ENCODE measurements at places on chromosomes 1 and 21.
A peak's percentile ranks its signal among the peaks of the same experiment; 100 is the strongest.

- DNase-seq: peak; percentile 99
Observed at GRCh38 chr1:43207229-43207853, 35.2 kb downstream of the CFAP57 start.

- no peak for DNase-seq
Observed at GRCh38 chr1:77313491-77313890, 31.7 kb downstream of the AK5 start.

- no peak for DNase-seq
Observed at GRCh38 chr1:67817319-67817718, 15.9 kb downstream of the GNG12 start.

DNA sequence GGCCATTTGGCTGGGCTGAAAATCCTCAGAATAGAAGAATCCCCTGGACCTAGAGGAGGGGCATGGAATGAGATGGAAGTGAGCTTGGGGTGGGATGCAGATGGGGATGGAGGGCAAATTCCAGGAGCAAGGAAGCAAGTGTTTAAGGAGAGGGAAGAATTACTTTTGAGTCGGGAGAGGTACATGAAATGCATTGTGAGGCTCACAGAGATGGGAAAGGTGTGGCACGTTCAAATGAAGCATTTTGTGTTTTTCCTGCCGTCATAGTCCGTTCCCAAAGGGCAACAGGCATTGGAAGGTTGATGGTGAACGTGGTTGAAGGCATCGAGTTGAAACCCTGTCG is 30.5 kb downstream of the ATP5PO start:
- no peak for DNase-seq

- DNase-seq: no peak
Observed at GRCh38 chr1:231763456-231763855, 136.9 kb downstream of the DISC1 start.

GRCh38 chr1:16009030-16009460 is 5.0 kb downstream of the SRARP start:
- DNase-seq: peak; percentile 51

GRCh38 chr1:210647406-210648333 is 319.0 kb downstream of the HHAT start:
- DNase-seq: no peak

GRCh38 chr1:116808200-116808847 is 54.1 kb downstream of the CD2 start:
- no peak for DNase-seq

GRCh38 chr21:14116080-14116481 is 94.7 kb downstream of the LIPI start:
- no peak for DNase-seq

- no peak for DNase-seq
Observed at GRCh38 chr1:17276568-17276967, 27.7 kb downstream of the PADI3 start.

- no peak for DNase-seq
Observed at GRCh38 chr1:22258698-22259097, 115.8 kb upstream of the WNT4 start.

- DNase-seq: no peak
Observed at GRCh38 chr1:231554969-231555368, 26.5 kb downstream of the TSNAX start.

DNA sequence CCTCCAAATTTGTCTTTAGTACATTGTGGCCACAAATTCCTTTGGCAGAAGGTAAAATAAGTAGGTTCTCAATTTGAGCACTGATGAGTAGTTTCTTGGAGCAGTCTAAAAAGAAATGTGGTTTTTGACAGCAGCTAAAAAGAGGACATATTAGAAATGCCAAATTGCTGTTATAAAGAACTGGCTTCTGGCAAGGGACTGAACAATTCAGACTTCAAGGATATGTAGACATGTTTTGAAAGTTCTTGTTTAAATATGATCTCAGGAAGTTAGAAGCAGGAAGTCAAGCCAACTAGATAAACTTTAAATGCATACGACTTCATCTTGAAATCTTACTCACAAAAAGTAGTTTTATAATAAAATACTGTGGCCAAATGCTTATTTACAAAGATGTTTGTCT is 18.8 kb downstream of the C1orf52 start:
- no peak for DNase-seq

GRCh38 chr21:35594905-35595304 is 465.4 kb downstream of the SETD4 start:
- DNase-seq: no peak
